K562 (cell line): ENCODE measurements at places on chromosomes 1 and 21. TPM values are rescaled to one million over a fixed set of nuclear protein-coding genes. Genes with fewer than 3 reads are reported as not detected.

CLCNKA gene
- total RNA-seq: 0.07 and 0.18 TPM in 2 replicates

HTR6 gene
- not detected in 2 replicates for total RNA-seq

DIO1 gene
- total RNA-seq: not detected in 2 replicates

GON4L gene
- 42.6 and 47.4 TPM in 2 replicates for total RNA-seq

GRCh38 chr1:37038227-37039093 lies 4.1 kb upstream of the GRIK3 start:
- H3K36me3 ChIP-seq: no peaks in the 10 kb centered on the region
- peaks cover 10% of the 10 kb centered on the region; the same call in 2 of the 3 replicates for H3K27me3 ChIP-seq
- no peak overlapping the region for H3K27ac ChIP-seq
- H3K4me1 ChIP-seq: no peaks in the 10 kb centered on the region; the same call in 2 of the 3 replicates

DNA sequence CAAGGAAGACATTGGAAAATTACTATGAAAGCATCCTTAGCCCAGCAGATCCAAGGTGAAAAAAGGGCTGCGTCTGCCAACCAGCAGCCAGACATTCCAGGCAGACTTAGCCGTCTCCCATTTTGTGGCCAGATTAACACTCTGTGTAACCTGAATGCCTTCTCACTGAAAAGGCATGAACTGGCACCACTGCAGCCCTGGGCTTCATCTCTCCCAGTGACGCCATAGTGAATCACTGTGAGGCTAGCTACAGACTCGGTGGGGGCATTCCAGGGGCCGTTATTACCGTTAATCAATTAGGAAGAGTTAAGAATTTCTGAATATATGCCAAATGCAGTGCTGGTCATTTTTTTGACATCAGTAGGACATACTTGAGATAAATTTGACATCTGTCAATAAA lies 627.4 kb downstream of the LMO4 start:
- H3K4me1 ChIP-seq: no peaks in the 10 kb centered on the region
- no peak for DNase-seq
- no peak overlapping the region for H3K27ac ChIP-seq
- H3K4me3 ChIP-seq: no peak overlapping the region
- H3K27me3 ChIP-seq: no peaks in the 10 kb centered on the region

DNA sequence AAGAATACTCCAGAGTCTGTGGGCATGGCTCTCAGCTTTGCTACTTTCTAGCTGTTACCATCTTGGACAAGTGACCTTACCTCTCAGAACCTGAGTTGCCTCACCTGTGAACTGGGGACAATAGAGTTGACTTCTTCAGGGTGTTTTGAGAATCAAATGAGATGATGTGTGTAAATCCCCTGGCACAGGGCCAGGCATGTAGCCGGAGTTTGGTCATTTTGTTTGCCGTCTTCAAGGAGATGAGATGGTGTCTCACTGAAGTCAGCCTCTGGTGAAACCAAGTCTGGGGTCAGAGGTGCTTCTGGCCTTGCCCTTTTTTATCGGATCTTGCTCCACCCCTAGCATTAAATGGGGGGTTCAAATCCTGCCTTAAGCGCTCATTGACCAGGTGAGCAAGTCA lies 149.2 kb upstream of the TMEM51 start:
- H3K27ac ChIP-seq: no peak overlapping the region
- no peaks in the 10 kb centered on the region for H3K27me3 ChIP-seq
- H3K4me1 ChIP-seq: peaks cover 12% of the 10 kb centered on the region
- H3K4me3 ChIP-seq: no peak overlapping the region
- H3K36me3 ChIP-seq: no peaks in the 10 kb centered on the region
- DNase-seq: no peak

DNA sequence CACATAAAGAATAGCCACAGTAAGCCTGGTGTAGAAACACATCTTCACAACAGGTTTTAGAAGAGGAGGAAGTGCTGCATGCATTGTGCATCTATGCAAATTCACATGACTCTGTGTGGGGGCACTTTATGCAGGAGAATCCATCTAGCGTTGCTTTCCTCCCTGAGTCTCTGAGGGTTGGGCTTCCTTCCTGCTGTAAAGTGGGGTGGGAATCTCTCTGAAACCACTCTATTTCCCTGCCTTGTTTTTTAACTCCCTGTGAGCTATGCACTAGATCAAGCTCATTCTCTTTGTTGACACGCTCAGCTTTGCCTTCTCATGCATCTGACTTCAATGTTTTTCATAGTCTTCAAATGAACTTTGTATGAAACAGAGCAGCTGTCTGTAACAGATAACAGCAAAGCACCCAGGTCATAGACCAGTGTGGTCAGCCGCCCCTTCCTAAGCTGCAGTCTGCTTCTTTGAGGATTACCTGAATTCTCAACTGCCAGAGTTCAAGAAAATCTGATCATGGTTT lies 102.7 kb upstream of the DPH5 start:
- H3K27ac ChIP-seq: peak overlapping the region; percentile 72
- DNase-seq: peak; percentile 68
- no peaks in the 10 kb centered on the region for H3K27me3 ChIP-seq
- no peaks in the 10 kb centered on the region; the same call in 1 of the 2 replicates for H3K4me1 ChIP-seq
- H3K36me3 ChIP-seq: no peaks in the 10 kb centered on the region
- H3K4me3 ChIP-seq: no peak overlapping the region

GRCh38 chr1:20223551-20224419 lies 37.5 kb upstream of the PLA2G2C start:
- no peak overlapping the region for H3K27ac ChIP-seq
- H3K4me1 ChIP-seq: no peaks in the 10 kb centered on the region
- peaks cover 49% of the 10 kb centered on the region for H3K27me3 ChIP-seq

GRCh38 chr1:247740721-247741120 lies 2.3 kb downstream of the OR14K1 start:
- no peaks in the 10 kb centered on the region for H3K27me3 ChIP-seq
- H3K27ac ChIP-seq: no peak overlapping the region
- no peak overlapping the region for H3K4me3 ChIP-seq
- no peaks in the 10 kb centered on the region for H3K36me3 ChIP-seq
- no peak for DNase-seq

- peaks cover 11% of the 10 kb centered on the region; the same call in 2 of the 3 replicates for H3K27me3 ChIP-seq
- H3K36me3 ChIP-seq: no peaks in the 10 kb centered on the region
- H3K4me1 ChIP-seq: peaks cover 11% of the 10 kb centered on the region; the same call in 1 of the 2 replicates
- H3K4me3 ChIP-seq: no peak overlapping the region
These were observed 55.7 kb upstream of the ETV3 start for GRCh38 chr1:157193702-157194391.

- no peak overlapping the region for H3K27ac ChIP-seq
These were observed 9.6 kb upstream of the PRPF3 start for GRCh38 chr1:150311762-150312161.
